ENCODE measurements at places on chromosomes 6 and 20. TPM values are rescaled to one million over a fixed set of nuclear protein-coding genes. Genes with fewer than 3 reads are reported as not detected.

DNA sequence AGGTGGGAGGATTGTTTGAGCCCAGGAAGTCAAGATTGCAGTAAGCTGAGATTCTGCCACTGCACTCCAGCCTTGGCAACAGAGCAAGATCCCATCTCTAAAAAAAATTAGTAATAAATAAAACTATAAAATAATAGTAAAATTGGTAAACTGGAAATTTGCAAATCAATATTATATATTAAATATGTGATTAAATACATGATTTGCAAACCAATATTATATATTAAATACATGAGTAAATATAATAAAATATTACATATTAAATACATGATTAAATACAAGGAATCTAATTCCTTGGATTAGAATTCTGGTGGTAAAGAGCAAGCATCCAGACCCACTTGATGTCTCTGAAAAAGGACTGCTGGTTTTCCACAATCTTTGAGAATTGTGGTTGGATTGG, 35.8 kb downstream of the FUT9 start:
- DNase-seq = no peak

GRCh38 chr6:152736687-152737273, 13.8 kb upstream of the VIP start:
- no peak for DNase-seq

Gene CASS4
- 0.09 TPM for total RNA-seq

DNA sequence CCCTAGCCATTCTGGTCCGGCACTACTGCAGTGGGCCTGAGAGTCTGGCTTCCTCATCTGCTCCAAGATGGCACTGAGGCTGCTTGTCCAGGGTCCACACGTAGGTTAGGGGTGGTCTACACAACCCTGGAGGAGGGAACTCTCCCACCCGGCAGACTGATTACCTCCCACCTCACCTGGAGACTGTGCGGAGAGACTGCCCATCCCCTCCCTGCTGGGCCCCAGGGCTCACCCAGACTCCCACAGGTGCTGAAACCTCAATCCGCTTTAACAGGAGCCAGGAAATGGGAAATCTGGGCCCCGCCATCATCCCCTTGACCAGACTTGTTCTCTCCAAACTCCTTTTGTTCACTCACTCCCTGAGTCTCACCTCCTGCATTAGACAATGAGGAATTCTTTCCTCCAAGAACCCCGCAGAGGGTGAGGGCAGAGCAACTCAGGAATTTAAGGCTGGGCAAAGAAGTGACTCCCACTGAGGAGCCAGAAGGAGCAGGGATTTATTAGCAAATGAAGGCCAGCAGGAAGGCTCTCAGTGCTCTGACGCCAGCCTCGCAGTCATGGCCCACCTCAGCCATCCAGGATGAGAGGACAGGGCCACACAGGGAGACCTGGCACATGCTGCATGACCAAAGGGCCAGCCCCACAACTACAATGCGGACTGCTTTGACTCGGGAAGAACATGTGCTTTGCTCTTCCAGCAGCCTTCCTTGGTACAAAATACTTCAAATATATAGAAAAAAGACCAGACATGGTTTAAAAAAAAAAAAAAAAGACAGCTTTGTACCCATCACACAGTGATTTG, 53.0 kb downstream of the CDK5RAP1 start:
- DNase-seq = no peak

Gene PPIL1
- 53.2 TPM for total RNA-seq

DNA sequence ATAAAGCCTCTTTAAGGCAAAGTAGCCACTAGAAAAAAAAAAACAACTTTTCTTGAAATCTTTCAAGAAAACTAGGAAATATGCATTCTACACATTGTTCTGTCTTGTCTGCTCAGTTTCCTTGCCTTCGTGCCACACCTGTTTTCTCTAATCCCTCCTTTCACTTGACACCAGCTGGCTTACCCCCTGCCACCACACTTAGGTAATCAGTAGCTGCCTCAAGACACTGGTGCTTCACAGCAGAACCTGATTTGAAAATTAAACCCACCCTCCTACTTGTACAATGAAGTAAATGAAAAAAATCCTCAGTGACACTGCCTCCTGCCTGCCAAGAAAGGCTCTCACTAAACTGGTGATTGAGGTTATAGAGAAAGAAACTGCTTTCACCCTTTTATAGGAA, 45.8 kb upstream of the SCML4 start:
- DNase-seq = no peak

- no peak for DNase-seq
These were observed 17.9 kb downstream of the RALGAPA2 start for GRCh38 chr20:20694591-20694990.

Gene CST2
- not detected for total RNA-seq

GRCh38 chr6:28134015-28134414, 7.7 kb upstream of the ZKSCAN8 start:
- DNase-seq = no peak

DNA sequence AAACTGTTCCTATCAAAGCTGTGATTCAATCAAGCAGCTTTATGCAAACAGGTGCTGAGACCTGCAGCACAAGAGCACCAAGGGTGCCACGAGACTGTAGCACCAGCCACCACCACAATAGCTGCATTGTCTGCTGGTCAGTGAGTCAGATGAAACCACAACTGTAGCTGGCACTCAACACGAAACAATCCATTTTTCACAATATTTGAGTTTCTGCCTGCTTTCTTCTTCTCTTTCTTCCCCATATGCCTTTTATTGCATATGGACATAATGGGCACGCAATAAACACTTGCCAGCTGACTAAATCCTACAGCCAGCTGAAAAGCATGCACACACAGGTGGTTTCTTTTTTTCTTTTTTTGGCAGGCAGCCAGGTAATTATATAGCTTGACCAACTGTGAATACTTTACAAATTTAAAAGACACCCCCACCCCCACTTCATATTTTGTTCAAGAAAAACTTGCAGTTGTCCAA, 16.6 kb downstream of the SLC2A12 start:
- no peak for DNase-seq

DNA sequence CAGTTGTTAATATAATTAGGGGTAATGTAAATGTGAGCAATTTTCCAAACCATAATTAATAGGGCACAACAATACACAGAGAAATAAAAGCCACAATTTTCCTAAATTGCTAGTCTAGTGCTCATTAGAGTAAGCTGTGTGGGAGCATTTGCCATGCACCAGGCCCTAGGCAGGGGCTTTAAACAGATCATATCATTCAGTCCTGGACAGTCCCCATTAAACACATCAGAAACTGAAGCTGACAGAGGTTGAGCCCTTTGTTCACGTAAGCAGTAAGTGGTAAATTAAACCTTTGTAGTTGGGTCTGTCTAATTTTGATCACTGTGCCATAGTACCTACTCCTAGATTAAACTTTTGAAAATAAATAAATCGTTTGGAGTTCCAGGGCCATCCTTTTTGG, 931.1 kb downstream of the C6orf118 start:
- DNase-seq = no peak

Gene RUNX2
- 0.46 TPM for total RNA-seq

DNA sequence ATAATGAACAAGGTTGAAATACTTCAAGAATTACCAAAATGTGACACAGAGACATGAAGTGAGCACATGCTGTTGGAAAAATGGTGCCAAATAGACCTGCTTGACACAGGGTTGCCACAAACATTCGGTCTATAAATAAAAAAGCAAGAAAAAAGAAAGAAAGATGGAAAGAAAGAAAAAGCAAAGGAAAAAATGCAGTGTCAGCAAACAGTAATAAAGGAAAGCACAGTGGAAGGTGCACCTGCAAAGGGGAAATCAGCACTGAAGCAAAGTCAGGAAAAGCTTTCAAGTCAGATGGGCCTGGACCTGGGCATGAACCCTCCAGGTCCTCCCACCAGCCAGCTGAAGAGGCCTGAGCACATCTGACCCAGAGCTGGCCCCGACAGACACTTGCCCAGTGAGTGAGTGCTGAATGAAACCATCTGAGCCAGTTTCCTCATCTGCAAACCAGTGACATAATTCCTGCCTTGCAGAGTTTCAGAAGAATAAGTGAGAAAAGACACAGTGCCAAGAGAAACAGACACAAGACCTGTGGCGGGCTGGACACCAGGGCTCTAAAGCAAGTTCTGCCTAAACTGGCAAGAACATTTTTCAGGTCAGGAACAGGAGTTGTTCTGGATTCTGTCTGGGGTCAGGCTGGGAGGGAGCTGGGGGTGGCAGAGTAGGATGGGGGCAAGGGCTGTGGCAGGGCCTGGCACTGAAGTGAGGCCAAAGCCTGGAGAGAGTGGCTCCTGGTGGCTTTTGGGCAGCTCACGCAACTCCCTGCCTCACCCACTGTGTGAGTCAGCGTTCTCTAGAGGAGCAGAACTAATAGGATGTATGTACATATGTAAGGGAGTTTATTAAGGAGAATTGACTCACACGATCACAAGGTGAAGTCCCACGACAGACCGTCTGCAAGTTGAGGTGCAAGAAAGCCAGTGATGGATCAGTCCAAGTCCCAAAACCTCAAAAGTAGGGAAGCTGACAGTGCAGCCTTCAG, 23.9 kb upstream of the MICB start:
- DNase-seq = no peak

- DNase-seq = no peak
These were observed 4.3 kb downstream of the KCNQ5 start for GRCh38 chr6:72626126-72626525.
